Karpas-422 (cell line): ENCODE measurements at places on chromosomes 2 and 18.

- DNase-seq, result no peak
Measured at GRCh38 chr2:104462731-104463130, 391.2 kb upstream of the POU3F3 start.

DNA sequence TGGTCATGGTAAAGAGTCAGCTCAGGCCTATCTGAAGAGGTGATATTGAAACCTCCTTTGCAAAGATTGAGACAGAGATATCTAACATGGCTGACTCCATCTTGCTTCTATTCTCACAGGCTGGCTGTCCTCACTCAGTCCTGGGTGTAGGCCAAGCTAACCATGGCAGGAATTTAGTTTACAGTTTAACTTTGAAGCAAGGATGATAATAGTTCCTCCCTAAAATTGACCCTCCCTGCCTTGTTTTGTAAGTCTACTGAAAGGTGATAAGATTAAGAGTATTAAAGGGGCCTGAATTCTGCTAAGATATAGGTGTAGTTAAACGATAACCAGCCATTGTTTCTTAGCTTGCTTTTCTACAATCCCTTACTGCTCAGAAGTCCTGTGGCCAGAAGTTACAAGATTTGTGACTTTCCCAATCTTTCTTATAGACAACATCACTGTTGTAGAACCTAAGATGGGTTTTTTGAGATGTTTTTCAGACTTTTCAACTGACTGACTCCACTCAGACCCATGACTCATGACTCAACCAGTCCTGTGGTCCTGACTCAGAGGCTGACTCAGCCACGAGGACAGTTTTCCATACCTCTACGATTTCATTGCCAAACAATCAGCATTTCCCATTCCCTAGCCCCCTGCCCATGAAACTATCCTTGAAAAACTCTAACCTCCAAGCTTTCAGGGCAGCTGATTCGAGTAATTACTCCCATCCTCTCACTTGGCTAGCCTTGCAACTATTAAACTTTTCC is 195.7 kb upstream of the SESTD1 start:
- DNase-seq, result no peak

DNA sequence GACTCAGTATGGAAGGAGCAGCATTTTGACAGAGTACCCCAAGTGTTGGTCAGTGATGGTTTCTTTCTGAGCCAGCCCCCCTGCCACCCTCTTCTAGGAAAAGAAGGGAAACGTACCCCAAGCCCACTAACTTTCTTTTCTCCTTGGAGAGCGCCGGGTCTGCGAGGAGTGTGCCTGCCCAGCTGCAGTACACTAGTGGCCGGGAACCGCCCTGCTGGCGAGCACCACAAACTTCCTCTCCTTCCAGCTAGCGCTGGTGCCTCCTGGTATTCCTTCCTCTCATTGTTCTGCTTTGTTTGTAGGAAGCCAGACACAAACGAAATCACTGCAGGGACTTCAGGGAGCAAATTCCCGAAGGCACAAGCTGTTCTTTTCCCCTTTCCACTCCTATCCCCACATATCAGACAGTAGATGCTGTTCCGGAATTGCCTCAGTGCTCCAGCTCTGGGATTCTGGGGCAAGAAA is 1.8 kb downstream of the CCDC85A start:
- DNase-seq, result no peak

DNA sequence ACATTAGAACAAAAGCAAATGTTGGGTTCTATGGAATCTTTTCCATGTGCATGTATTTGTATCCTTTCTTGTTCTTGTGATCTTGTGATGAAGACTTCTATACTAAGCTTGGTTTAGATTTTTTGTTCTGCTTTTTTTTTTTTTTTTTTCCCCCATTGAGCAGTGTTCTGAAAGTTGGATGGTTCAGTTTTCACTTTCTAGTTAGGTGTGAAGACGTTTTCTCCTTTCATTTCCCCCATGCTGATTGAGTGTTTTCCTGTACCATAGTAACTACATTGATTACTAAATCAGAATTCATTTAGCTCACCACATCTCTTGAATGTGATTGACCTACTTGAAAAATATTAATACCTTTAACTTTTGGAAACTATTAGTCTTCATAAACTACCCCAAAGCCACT is 34.1 kb downstream of the NOP58 start:
- no peak for DNase-seq

- DNase-seq, result no peak
Measured at GRCh38 chr2:126765395-126765794, 109.4 kb downstream of the GYPC start.

DNA sequence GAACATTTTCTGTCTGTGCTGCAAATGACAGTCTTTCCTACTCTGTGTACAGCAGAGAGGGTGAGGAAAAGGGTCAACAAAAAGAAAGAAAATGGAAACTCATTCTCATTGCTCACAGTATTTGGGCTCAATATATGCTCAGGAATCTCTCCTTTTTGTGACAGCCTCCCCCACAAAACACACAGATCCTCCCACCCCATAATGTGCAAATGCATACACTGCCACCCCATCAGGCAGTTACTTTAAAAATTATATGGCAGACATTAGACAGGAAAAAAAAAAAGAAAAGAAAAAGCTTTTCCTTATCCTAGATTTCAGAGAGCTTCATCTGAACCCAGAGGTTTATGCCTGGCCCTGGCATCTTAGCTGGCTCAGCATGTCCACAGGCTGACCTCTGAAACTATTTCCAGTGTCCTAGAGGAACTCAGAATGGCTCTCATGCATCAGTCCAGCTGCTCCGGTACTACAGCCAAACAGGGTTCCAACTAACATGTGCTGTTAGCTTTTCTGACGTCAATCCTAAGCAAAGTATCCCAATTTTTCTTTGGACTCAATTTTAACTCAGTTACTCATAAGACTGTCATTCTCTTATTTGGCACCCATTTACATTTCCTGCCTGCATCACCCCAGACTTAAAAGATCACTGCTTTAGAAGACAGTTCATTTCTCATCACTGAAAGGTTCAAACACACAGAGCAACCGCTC is 105.9 kb downstream of the RBMS1 start:
- no peak for DNase-seq

DNA sequence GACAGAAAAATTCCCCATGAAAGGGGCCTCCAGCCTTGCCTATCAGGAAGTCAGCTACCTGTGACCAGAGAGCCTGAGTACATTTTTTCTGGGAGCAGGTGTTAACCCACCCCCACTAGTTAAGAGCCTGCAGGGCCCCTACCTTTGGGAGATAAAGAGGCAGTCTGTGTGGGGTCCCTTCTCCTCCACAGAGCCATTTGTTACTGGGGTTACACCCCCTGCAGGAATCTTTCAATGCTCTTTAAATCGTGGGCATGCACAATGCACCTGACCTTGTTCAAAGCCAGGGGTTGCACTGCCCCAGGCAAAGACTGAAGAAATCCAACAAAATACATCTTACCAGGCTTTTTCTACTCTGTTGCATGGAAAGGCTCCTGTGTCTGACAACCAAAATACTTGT is 15.7 kb upstream of the LYPD6 start:
- no peak for DNase-seq

DNA sequence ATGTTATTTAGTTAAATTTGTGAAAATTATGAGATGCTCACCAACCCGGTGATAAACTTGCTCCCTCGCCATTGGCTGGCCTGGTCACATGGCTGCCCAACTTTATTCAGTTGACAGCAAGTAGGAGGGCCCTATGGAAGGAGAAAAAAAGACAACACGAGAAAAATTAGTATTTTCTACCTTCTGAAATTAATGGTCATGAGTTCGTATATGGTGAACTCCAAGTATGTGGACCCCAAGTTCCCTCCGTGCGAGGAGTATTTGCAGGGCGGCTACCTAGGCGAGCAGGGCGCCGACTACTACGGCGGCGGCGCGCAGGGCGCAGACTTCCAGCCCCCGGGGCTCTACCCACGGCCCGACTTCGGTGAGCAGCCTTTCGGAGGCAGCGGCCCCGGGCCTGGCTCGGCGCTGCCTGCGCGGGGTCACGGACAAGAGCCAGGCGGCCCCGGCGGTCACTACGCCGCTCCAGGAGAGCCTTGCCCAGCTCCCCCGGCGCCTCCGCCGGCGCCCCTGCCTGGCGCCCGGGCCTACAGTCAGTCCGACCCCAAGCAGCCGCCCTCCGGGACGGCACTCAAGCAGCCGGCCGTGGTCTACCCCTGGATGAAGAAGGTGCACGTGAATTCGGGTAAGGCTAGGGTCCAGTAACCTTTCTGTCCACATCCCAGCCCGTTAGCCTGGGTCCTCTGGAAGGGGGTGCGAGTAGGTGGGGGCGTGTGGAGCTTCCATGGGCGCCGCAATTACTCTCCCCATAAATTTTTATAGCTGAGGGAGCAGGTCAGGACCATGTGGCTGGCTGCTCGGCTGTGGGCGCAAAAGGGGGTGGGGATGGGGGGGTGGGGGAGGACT is at the start of gene HOXD4:
HOXD4 (plus strand) TSS at position 109 of the 846 bp plus-strand sequence; CDS start at position 193, 84 bp downstream.
- DNase-seq, result no peak

- DNase-seq, result no peak
Measured at GRCh38 chr2:26670171-26670570, 22.4 kb upstream of the KCNK3 start.

DNA sequence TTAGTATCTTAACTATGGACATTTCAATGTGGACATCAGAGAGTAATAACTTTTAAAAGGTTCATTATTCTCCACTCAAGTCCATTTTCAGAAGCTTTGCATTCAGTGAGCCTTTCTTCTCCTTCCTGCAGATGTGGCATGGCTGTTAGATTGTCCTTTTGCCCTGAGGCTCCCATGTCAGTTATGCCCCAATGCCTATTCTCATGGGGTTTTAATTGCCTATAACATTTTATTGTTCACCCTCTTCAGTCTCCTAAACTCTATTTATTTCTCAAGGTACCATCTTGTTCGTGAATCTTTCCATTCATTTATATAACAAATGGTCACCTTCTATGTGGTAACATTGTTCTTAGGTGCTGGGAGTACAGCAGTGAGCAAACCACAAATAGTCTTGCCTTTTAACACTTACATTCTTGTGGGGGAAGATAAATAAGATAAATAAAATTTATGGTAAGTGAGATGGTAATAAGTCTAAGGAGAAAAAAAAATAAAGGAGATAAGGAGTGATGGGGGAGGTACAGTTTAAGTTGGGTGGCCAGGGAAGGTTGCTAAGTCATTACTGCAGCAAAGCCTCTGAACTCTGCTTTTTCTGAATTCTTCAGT is 277.9 kb upstream of the SIX3 start:
- no peak for DNase-seq

DNA sequence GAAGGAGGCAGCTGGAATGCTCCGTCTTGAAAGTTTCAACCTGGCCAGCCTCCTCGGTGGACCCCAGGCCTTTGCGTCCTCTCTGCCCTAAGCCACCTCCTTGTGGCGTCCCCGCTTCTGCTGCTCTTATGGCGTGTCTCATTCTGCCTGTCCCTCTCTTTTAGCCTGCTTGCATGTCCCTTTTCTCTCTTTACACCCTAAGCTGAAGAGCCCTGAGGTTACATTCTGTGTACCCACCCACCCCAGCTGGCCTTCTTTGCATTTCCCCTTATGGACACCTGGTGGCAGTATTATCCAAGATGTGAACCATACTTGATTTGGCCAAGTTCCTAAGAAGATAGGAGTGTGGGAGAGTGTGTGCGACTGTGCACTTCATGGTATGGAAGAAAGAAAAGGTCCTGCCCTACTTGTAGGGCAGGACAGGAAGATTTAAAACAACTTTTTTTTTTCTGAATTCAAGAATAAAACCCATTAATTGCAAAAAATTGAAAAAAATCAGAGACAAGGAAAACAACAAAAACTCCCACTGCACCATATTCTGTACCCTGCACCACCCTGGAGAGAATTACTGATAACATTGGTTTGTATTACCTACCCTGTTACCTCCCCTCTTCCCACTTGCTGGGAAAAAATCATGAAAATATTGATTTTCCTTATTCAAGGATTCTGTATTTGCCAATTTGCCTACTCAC is 77.4 kb downstream of the DYSF start:
- DNase-seq, result peak; percentile 87

DNA sequence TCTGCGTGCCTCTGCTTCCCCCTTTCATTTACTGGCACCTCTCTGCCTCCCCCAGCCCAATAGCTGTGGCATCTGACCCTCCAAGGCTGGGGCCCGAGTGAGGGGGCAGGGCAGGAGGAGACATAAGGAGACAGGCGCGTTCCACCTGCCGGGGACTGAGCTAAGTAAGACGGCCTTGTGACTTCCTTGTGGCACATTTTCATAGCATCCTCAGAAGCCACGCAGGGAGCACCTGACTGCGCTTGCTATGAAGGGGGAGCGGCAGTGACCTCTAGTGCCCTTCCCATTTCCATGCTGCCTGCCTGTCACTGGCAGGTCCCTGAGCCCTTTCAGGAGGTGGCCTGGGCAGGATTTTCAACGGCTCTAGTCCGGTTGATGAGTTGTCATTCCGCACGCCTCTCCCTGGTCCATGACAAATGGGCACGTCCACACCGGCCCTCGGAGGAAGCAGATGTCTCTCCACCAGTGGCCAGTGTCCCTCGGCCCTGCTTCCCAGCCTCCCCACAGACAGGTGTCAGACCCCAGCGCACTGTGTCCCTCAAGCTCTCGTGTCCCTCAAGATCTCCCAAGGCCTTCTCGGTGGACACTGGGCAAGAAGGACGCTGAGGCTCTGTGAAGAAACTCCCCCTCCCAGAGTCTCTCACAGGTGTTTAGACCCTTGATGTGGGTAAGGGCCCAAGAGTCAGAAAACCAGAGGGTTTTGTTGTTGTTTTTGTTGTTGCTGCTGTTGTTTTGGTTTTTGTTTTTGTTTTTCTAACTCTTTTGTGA is 42.7 kb downstream of the CYP26B1 start:
- no peak for DNase-seq

GRCh38 chr2:195360242-195360641 is 296.8 kb upstream of the SLC39A10 start:
- no peak for DNase-seq

DNA sequence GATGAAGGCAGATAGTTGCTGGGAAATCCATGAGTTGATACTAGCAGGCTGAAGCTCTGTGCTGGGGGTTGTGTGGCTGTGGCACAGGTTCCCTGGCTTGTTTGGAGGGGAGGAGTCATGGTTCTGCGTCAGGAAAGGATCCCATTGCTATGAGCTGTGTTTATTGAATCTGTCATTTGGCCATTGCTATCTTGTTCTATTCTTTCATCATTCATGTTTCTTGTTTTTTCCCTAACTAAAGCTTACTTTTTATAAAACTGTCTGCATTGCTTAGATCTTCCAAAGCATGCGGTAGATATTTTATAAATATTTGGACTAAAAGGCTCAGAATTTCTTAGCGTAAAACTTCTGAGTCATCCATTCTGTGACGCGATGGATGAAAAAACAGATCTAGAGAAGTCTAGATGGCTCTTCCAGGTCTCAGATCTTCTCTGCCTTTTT is 335.3 kb downstream of the PTPRM start:
- no peak for DNase-seq

- peak; percentile 83 for DNase-seq
Measured at GRCh38 chr2:203814661-203815540, 52.7 kb upstream of the CTLA4 start.

DNA sequence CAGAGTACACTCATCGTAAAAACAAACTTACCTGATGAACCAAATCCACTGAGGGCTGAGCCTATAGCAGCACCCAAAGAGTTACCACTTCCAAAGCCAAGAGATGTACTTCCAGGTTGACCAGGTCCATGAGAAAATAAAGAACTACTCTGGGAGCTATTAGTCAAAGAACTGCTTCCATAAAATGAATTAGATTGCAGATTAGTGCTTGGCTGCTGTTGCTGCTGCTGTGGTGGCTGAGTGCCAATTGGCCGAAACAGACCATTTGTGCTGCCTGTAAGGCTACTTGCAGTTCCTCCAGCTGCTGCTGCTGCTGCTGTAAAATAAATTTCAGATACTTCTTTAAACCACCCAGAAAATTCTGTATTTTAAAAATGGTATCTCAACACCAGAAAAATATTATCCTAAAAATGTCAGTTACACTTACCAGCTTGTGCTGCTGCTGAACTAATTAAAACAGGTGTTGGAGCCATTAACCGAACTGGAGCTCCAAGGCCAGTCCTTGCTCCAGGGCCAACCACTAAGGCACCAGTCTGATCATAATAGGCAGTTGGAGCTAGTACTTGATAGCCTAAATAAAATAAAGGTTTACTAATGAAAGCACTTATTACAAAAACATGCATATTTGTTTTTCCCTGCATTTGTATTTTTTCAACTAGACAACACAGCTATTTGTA is 58.1 kb upstream of the SDC1 start:
- no peak for DNase-seq
